ENCODE measurements at places on chromosomes 4 and X.

DNA sequence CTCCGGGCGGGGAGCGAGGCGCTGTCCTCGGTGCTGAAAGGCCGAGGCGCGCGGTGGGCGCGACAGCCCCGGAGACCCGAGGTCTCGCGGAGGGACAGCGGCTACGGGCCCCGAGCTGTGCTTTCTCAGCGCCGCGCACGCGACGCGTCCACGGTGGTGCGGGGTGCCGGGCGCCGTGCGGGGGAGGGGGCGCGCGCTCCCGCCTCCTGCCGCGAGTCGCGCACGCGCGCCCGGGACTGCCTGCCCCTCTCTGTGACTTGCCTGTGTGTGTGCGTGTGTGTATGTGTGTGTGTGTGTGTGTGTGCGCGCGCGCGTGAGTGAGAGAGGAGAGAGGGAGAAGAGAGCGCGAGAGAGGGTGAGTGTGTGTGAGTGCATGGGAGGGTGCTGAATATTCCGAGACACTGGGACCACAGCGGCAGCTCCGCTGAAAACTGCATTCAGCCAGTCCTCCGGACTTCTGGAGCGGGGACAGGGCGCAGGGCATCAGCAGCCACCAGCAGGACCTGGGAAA, at the start of gene GRIA2:
Gene GRIA2, plus strand, starts transcription at position 358 of the 511 bp plus-strand sequence. CDS start 315 bp downstream, outside the sequence.
- peak; percentile 60 for DNase-seq

- DNase-seq = no peak
These were observed 3.8 kb upstream of the RADX start for GRCh38 chrX:106608016-106608415.

- no peak for DNase-seq
These were observed 27.8 kb upstream of the GRPEL1 start for GRCh38 chr4:7095611-7096155.

GRCh38 chrX:769796-770195, 139.2 kb downstream of the SHOX start:
- DNase-seq = no peak

DNA sequence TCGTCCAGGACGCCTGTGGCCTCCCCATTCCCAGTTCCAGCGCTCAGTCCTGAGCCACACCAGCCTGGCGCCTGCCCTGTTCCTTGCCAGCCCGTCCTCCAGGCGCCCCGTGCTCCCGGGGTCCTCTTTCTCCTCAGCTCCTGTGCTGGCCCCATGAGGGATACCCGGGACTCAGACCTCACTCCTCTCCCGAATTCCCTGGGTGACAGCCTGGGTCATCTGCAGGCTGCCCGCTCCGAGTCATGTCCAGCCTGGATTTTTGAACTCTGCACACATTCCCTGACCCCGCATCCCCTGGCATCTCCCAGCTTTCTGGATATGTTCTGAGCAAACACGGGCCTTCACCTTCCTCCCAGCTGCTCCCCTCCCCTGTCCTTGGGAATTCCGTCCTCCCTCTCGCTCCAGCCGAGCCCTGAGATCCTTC, 14.9 kb upstream of the ADD1 start:
- no peak for DNase-seq

DNA sequence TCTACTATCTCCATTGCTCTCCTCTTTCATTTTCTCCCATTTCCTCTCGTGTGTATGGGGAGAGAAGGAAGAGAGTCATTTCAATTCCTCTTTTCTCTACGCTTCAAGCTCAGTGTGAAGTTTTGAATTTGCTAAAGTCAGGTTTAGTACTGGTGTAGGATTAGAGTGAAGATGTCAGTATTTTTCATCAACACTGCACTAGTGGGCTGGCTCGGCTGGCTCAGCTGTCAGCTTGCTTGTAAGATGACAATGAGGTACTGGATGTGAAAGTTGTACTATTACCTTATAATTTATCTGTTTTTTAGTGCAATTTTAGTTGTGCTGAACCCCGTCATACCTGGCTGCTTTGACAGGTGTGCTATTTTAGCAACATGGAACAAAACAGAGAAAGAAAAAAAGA, 2.1 kb upstream of the SH2D1A start:
- peak; percentile 0 for DNase-seq

- DNase-seq = no peak
These were observed 2.5 kb downstream of the FGF5 start for GRCh38 chr4:80268936-80269335.

GRCh38 chr4:184814686-184815045, 11.1 kb downstream of the ACSL1 start:
- DNase-seq = peak; percentile 78

DNA sequence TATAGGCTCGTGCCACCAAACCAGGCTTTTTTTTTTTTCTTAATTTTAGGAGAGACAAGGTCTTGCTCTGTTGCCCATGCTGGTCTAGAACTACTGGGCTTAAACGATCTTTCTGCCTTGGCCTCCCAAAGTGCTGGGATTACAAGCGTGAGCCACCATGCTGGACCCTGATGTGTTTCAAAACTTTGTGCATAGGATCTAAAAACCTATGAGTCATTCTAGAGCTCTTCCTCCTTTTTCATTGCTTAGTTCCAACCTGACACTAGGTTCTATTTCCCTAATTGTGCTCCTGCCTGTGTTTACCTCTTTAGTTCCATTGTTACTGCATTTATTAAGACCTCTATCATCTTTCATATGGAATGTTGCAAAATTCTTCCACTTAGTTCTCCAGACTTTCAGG, 57.3 kb downstream of the HPGD start:
- peak; percentile 29 for DNase-seq

DNA sequence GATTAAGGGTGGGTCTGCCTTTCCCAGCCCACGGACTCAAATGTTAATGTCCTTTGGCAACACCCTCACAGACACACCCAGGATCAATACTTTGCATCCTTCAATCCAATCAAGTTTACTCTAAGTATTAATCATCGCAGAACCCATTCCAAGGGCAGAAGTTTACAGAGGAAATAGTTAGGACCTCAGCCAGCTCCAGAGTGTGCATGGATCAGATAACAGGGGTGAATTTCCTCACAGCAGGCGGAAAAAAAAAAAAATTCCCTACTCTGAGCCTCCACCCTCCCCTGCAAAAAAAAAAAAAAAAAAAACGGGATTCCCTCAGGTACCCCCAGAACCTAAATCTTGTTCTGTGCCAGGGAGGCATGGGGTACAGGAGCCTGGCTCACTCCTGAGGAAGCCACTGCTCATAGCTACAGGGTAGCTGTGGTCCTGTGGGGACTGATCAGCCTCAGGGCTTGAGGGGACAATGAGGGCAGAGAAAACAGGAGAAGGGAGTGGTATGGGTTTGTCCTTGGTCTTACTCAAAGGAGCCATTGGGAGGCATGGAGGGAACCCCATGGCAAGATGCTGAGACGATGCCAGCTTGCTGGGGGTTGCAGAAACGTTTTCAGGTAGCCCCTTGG, 113.0 kb downstream of the DHRSX start:
- DNase-seq = no peak

DNA sequence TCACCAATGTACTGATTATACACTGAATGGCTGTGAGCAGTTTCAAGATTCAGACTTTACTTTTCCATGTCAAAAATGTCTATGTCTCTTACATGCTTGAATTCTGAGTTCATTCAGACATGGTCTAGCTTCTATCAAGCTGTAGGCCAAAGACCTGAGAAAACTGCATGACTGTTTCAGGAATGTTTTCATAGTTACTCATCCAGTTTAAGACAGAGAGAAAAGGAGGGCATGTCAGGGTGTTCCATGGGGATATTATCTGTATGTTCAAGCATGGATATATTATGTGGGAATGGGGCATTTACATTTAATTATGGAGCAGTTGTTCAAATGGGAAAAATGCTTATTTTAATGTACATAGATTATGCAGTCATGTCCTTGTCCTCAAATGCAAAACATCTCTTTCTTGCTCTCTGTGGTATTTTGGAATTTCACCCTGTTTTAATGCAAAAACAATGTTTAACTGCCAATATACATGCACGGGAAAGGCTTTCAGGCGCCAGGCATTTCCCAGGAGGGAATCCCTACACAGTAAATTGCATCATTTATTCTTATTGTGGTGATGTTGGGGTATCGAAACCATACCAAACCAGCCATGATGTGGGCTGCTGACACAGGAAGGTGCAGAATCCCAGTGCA, 429.1 kb upstream of the INTU start:
- DNase-seq = no peak

- no peak for DNase-seq
These were observed 50.7 kb upstream of the SPRY1 start for GRCh38 chr4:123345935-123346300.

DNA sequence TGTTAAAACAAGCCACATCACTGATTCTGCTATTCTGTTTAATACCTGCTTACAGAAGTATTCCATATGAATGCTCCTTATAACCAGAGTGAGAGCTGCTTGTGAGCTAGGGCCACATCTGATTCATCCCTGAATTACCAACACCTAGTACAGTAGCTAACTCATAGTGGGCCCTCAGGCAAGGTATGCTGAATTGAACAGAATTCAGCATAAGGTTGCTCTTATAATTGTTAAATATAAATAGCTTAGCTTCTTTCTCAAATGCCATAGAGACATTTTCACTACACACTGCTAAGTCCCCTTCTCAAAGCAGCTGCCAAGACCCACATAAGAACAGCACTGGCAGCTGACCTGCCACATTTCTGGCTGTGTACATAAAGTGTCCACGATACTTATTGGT, 27.0 kb upstream of the MCF2 start:
- no peak for DNase-seq

DNA sequence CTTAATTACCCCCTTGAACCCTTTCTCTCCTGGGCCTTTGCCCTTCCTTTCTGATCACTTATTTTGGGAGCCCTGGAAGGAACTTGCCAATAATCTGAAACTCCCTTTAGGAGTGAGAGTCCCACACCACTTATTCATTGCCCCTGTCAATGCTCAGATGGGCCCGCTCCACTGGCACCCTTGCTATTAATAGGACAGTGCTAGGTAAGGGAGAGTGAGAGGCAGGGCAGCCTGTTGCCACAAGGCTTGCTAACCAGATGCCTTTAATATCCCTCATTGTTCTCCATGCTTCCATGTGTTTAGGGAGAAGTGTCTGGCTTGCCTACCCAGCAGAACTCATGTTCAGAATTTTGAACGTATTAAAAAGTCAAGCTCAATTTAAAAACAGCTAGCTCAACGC, 1.7 kb upstream of the NHS start:
- no peak for DNase-seq

DNA sequence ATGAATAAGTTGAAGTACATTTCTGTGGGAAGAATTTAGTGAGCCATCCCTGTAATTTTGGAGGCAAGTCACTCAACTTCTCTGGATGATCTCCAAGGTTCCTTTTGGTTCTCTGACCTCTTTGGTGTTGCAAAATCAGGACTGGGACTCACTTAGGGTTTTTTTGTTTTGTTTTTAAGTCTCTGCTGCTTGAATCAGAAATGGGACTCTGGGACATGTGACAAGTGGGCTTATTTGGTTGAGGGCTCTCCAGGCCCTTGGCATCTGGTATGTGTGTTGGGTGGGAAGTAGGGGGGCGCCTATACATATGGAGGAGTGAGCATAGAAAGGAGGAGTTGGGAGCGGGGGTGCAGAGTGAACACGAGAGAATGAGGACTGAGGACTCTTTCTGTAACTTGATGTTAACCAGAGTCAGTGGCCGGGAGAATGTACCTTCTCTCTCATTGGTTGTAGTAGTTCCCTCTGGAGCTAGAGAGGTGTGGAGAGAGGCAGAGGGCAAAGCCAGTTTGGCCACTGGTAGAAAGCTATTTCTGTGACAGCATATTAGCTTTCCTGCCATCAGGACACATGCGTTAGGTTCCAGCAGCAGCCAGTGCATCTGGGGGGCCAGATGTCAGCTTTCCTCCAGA, 1.9 kb downstream of the ARHGAP10 start:
- no peak for DNase-seq

DNA sequence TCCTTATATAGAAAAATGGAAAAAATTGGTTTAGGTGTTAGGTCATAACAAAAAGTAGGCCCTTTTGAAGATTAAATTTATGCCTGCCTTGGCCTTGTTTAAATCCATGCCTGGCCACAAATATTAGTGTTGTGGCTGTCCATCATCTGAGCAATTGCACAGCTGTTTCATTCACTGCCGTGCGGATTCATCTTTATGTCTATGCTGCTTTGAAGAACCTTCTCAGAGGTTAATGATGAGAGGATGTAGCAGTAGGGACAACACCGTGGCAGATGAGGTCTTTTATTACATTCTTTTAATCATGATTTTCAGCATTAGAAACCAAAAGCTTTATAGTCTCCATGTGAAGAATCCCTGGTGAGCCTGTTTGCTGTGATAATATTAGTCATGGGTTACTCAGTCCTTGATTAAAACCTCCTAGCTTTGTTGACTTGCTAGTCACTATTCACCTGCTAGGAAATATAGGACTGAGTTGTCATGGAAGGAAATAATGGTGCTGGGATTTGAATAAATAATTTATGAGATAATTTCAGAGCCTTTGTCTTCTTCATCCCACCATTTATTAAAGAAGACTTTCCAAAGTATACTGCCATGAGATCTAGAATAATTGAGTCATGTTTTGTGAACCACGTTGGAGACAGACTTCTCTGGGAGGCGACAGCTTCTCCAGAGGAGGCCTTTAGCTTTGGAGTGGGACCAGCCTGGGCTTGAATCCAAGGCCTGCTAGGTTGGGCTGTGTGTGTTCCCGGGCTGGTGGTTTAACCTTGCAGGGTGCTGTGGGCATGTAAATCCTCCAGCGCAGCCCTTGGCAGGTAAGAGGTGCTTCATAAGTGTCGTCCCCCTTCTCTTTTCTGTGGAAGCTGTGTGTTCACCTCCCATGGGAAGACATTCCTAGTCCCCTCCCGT, 53.5 kb downstream of the PTTG2 start:
- DNase-seq = no peak

GRCh38 chr4:106019771-106020170, 124.5 kb downstream of the NPNT start:
- DNase-seq = no peak

DNA sequence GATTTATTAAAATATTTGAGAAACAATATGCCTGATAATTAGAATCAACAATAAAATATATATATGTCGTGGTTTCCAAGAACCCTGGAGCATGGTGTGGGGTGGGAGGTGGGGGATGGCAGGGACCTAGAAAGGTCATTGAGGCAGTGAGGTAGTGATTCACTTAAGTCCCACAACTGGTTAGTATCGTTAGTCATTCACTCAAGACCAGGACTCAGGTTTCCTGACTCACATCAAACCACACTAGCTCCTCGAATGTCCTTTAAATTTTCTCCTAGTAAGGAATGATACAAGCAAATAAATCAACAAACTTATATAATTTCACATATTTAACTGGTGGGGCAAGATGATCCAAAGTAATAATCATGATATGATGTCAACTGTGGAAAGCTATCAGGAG, 158.8 kb upstream of the AADAT start:
- no peak for DNase-seq

- DNase-seq = no peak
These were observed 15.4 kb downstream of the ANXA3 start for GRCh38 chr4:78566834-78567499.

GRCh38 chrX:2692221-2693112, 1.4 kb downstream of the CD99 start:
- peak; percentile 73 for DNase-seq

GRCh38 chr4:76677571-76678326, 220.2 kb downstream of the SOWAHB start:
- DNase-seq = no peak

DNA sequence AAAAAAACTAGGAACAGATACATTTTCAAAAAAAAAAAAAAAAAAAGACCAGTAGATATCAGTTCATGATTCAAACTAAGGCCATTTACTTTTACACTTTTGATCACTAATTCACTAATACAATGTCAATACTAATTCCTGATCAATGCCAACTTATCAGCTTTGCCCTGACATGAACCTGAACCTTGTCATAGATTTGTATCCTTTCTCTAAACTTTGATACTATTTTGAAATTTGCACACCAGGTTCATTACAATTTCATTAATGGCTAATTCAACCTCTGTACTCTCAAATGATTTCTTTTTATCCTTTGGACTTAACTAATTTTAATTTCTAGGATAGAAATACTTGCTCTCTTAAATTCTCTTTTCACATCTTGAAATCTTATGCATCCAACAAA, 37.7 kb downstream of the UGT2B7 start:
- no peak for DNase-seq
